GM23248 (cell line): ENCODE measurements at places on chromosomes 7 and 10.

GRCh38 chr10:50280049-50280841 is 28.9 kb upstream of the ASAH2 start:
- no peak for DNase-seq

- peak; percentile 28 for DNase-seq
Observed at GRCh38 chr10:74151879-74152722, 1.1 kb downstream of the ADK start.

- peak; percentile 19 for DNase-seq
Observed at GRCh38 chr10:70967591-70968587, 79.5 kb upstream of the PCBD1 start.

DNA sequence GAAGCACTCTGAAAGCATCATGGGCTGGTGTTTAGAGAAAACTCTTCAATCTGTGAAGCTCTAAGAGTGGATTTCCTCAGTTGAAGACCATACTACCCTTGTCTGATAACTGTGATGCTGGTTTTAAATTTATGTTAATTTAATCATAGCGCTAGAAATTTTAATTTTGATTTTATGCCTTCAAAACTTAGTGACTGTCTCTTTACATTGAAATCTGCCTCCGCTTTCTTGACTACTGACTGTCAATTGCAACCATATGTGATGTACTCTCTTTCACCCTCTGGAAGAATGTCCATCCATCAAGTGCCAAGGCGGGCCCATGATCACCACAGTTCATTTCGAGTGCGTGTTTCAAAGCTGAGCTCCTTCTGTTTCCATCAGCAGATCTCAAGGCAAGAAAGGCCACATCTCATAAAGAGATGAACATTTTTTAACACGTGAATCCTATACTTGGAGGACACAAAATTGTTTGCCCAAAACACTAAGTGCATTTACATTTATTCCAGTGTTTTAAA is 147.1 kb downstream of the ITGA8 start:
- no peak for DNase-seq

- no peak for DNase-seq
Observed at GRCh38 chr7:41415471-41416207, 287.3 kb downstream of the INHBA start.

- peak; percentile 90 for DNase-seq
Observed at GRCh38 chr7:24926623-24927524, 53.1 kb downstream of the OSBPL3 start.

GRCh38 chr7:153852261-153852660 is 199.9 kb upstream of the DPP6 start:
- no peak for DNase-seq

DNA sequence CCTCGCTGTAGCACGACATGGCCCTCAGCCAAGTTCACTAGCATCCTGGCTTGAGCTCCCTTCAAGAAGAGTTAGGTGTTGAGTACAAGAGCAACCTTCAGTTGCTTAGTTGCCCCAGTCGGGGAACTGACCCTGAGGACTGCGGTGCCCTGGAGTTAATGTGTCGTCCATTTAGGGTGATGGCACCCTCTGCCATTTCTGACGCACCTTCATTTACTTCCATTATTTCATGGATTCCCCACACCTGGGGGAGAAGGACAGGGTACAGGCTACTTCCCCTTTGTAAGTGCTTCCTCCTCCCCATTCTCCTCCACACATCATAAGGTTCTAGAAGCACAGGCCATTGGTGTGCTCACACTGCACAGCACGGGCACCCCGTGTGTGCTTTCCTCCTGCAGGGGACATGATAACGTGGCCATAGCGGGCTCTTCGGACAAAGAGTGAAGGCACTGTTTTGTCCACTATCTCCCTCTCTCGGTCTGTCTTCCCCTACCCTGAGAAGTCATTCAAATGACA is 1.8 kb downstream of the ALOX5 start:
- no peak for DNase-seq

GRCh38 chr10:26232174-26232573 is 15.6 kb downstream of the GAD2 start:
- no peak for DNase-seq

- DNase-seq, result no peak
Observed at GRCh38 chr7:106169821-106170610, 57.9 kb upstream of the SYPL1 start.

- DNase-seq, result peak; percentile 47
Observed at GRCh38 chr7:123712619-123713018, 36.2 kb downstream of the WASL start.

DNA sequence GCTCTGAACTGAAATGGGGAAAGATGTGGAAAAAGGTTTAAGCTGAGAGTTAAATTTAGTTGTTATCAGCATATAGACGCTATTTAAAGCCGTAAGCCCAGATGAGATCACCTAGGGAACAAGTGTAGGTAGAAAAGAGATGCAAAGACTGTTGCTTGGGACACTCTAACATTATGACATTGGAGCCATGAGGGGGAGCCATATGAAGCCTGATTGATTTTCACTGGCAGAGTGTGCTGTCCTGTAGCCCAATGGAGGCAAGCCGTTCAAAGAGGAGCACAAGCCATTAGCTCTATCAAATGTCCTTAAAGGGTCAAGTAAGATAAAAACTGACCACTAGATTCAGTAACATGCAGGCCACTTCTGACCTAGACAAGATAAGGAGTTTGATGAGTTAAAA is 223.3 kb downstream of the TWIST1 start:
- DNase-seq, result no peak

DNA sequence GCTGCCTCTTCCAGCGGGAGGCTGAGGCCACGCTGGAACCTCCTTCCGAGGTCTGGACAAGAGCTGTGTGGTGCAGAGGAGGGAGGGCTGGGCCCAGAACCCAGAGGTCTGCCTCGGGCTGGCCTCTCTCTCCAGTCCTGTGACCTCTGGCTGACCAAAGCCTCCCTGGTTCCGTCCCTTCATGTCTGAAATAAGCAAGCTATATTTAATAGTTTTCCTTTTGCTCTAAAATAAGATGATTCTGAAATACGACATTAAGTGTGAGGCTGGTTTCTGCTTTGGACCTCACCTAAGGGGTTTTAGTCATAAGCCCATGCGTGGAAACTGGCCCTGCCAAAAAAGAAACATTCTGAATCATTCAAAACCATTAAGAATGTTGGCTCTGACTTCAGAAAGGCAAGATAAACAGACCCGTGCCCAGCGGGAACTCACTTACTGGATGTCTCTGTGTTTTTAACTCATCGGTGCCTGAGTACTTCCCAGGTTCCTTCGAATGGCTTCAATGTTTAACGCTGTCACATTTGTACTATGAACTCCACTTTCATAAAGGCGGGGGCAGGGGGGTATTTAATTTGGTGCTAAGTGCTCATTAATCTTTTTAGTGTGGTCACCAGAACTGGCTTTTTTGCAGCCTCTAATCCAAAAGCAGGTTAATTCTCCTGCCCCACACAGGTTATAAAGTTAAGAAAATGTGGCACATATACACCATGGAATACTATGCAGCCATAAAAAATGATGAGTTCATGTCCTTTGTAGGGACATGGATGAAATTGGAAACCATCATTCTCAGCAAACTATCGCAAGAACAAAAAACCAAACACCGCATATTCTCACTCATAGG is 157.5 kb upstream of the KLF14 start:
- DNase-seq, result peak; percentile 99

DNA sequence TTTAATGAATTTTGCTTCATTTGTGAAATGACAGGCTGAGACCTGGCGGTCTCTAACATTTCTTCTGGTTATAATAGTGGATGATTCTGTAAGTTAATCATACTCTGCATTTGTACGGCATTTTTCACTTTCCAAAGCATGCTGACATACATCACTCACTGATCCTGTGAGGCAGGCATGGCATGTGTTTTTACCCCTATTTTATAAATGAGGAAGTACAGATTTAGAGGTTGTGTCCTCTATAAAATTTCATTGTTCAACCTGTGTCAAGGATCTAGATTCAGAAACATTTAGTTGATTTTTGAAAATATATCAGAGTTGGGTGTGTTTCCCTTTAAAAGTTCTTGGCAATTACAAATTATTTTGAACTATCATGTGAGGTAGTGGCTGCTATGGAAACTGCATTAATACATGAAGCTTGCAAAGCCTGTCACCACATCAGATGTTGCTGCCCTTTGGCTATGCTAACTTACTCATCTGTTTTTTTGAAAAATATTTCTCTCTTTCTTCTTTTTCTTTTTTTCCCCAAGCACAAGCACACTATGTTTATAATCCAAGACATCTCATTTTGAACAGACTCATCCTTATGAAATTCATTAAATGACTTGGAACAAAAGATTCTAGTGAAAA is 172.7 kb downstream of the GNAI1 start:
- peak; percentile 84 for DNase-seq

DNA sequence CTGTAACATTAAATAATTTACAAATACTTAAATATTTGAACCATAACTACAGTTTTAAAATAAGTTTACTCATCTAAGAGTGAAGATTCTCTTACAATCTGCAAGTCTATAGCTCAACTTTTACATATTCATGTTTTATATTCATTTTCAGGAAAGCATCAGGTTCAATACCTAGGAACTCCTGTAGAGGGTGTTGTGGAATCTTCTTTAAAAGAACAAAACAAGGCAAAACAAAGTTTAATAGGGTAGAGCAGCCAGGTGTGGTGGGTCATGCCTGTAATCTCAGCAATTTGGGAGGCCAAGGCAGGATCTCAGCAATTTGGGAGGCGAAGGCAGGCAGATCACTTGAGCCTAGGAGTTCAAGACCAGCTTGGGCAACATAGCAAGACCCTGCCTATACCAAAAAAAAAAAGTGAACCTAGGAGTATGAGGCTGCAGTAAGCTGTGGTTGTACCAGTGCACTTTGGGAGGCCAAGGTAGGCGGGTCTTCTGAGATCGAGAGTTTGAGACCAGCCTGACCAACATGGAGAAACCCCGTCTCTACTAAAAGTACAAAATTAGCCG is 45.1 kb downstream of the ST8SIA6 start:
- peak; percentile 34 for DNase-seq

GRCh38 chr10:88207121-88207546 is 343.7 kb downstream of the PTEN start:
- DNase-seq, result no peak

DNA sequence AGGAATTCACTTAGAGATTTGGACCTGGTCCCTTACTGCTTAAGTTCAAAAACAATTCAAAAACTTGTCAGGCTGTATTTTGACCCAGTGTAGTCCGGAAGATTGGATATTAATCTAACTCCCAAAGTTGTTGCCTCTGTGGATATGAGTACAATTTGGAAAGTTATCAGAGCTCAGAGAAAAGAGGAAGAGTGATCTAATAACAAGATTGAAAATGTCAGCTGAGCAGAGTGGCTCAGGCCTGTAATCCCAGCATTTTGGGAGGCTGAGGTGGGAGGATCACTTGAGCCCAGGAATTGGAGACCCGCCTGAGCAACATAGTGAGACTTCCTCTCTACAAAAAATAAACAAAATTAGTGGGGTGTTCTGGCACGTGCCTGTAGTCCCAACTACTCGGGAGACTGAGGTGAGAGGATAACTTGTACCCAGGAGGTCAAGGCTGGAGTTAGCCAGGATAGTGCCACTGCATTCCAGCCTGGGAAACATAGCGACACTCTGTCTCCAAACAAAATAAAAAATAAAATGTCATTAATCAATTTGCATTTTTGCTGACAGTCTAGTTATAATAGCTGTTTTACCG is 3.2 kb upstream of the ASCC1 start:
- no peak for DNase-seq

GRCh38 chr7:97680622-97681021 is 51.3 kb upstream of the TAC1 start:
- no peak for DNase-seq

DNA sequence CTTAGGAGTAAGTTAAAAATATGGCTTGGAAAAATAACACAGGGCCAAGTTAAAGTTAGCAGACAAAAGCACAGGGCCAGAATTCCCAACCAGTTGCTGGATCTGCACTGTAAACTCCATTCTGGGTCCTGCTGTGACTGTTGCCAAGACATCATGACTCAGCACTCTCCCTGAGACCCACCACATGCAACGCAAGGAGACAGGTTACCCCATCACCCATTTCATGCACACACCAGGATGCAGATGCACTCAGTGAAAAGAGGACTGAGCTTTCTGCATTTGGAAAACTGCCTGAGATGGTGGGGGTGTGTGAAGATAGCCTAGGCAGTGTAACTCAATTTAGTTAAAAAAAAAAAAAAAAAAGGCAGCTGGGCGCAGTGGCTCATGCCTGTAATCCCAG is 97.6 kb upstream of the ZNF438 start:
- peak; percentile 68 for DNase-seq

GRCh38 chr7:34842782-34843181 is 184.8 kb downstream of the NPSR1 start:
- peak; percentile 7 for DNase-seq

DNA sequence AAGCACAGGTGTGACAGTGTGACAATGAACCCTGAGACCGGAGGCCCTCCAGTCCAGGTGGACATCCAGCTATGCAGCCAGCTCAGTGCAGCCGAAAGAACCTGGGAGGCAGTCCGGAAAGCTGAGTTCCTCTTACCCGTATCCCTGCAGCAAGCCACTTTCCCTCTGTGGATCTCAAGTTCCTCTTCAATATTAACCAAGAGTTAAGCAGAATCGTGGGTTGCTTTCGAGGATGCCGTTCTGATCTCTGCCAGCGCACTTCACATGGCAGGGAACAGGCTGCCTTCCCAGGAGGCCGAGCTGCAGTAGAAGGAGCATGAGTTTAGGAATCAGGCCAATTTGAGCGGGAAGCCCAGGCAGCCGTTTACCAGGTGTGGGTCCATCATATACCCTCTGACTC is 591.6 kb downstream of the SDK1 start:
- no peak for DNase-seq

DNA sequence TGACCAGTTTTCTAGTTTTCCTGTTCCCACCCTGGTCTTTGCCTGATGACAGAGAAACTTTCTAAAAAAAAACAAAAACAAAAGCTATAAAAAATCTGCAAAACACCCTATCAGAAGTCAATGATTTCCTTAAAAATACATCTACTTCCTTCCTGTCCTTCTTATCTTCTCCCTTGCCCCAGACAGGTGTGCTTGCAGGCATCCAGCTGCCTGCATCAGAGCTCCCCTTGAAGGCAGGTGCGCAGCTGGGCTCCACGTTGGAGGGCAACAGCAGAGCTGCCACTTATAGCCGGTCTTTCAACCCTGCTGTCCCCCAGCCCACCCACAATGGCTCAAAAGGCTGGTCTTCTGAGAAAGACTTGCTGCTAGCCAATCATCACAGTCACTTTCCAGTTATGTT is 29.8 kb downstream of the UBE2D4 start:
- no peak for DNase-seq

- DNase-seq, result no peak
Observed at GRCh38 chr10:92789786-92790185, 58.5 kb upstream of the EXOC6 start.

DNA sequence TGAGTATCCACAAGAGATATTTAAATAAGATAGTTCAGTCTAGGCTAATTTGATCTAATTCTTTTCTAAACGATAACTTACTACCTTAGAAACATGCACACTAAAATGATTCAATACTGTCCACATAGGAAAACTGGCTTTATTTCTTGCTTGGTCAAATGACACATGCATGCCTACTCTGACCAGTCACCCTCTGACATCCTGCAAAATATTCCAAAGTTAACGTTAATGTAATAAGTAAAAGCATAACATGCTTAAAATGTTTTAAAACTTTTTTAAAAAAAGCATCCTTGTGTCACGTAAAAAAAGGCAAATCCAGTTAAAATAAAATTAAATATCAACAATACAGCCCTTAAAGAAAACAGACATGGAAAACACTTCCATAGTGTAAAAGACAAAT is 70.2 kb downstream of the UBE2H start:
- peak; percentile 81 for DNase-seq

GRCh38 chr7:50504646-50505546 is 54.7 kb upstream of the FIGNL1 start:
- peak; percentile 47 for DNase-seq

- DNase-seq, result peak; percentile 95
Observed at GRCh38 chr7:28858206-28858605, 99.9 kb downstream of the TRIL start.

GRCh38 chr7:27170426-27171324 is 3.4 kb downstream of the HOXA10 start:
- DNase-seq, result no peak
